ENCODE measurements at places on chromosomes 3 and 15.

DNA sequence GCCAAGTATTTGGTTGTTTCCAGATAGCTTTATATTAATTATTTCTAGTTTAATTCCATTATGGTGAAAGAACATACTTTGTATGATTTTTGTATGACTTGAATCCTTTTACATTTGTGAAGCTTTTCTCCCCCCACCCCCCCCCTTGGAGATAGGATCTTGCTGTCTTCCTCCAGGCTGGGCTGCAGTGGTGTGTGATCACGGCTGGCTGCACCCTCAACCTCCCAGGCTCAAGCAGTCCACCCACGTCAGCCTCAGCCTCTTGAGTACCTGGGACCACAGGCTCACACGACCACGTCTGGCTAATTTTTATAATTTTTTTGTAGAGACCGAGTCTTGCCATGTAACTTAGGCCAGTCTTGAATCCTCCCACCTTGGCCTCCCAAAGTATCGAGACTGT, 29.5 kb downstream of the ARL8B start:
- no peak for DNase-seq

GRCh38 chr3:100789579-100789978, 80.3 kb downstream of the TFG start:
- no peak for DNase-seq

DNA sequence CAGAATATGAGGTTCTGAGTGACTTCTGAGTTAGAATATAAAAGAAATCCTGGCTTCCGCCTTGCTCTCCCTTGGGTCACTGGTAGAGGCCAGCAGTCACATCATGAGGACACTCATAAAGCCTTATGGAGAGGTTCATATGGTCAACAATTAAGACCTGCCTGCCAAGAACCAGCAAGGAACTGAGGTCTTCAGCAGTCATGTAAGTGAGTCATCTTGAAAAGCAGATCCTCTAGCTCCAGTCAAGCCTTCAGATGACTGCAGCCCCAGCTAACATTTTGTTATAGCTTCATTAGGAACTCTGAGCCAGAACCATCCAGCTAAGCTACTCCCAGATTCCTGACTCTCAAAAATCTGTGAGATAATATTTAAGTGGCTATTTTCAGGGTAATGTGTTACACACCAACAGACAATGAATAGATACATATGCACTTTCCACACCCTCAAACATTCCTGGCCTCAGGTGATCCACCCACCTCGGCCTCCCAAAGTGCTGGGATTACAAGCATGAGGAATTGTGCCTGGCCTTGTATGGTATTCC, 447.2 kb downstream of the SHQ1 start:
- no peak for DNase-seq

DNA sequence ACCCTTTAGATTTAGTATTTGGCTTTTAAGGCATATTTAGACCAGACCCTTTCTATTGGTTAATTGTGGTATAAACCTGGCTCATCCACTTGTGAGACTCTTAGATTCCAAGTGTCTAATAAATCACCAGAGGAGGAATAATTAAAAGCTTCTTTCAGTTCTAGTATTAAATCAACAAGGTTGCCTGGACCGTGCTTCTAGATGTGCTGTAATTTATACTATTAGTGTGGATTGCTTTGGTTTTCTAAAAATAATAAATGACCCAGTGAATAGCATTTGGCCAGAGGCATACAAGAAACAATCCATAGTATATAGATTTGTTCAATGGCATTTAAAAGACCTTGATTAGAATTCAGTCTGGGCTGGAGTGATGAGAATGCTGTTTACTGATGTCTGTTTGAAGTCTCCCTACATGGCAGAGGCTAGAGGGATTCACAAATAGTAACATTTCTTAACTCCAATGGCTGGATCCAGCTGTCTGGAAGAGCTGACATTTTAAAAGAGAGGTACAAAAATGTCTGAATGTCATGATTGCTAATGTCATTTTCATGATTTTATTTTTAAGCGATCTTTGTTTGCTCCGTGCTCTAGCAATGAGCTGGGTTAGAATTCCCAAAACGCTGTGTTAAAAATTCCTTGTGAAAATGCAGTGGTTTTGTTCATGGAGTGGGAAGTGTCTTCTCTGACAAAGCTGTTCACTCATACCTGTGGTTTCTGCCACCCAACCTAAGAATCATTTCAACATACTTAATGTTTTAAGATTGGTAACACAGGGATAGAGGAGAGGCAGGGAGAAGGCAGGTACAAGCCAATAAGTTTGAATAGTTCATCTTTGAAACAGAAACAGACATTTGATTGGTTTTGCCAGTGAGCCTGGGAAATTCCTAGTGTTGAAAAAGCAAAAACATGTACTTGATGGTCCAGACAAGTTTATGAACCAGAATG, 89.9 kb downstream of the RBMS3 start:
- no peak for DNase-seq

DNA sequence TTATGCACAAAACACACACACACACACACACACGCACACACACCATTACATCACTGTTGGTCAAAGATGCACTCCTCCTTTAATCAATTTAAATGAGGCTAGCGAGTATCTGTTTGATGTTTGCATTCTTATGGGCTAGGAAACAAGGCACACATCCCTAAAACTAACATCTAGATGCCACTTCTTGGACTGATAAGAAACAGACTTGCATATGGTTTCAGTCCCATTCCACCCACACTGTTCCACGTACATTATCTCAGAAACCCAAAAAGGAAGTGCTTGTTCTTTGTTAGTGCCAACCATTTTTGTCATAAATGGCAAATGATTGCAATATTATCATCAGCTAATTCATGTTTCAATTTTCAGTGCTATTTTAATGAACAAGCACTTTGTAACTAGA, 69.5 kb downstream of the CCR1 start:
- no peak for DNase-seq

- no peak for DNase-seq
These were observed 73.9 kb downstream of the TTBK2 start for GRCh38 chr15:42846647-42847046.

DNA sequence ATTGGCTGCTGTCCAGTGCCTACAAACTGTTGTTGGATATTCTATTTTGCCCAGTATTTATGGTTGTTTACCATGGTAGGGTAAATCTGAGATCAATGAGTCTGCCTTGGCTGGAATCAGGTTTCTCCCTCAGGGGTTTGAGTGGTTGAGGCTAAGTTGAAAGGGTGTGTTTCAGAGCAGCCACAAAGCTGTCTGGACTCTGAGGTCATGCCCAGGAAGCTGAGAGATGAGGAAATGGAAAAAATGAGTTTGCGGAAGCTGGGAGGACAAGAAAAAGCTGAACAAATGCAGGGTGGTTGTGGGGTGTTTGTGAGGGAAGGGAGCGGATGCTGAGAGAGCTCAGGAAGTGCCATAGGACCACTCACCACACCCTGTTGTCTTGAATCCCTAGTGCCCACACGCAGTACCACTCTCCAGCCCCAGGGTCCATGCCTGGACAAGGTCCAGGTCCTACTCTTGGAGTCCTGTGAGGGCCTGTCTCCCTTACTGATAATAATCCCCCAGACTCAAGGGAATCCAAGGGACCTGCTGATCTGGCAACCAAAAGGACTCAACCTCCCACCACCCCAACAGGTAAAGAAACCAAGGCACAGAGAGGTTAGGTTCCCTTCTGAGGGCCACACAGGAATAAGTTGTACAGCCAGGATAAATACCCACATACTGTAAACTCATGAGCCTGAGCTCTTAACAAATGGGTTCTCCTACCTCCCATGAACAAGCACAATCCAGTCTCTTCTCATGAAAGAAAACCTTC, 81.6 kb downstream of the PPCDC start:
- DNase-seq = no peak

GRCh38 chr3:39234651-39235050, 42.3 kb upstream of the XIRP1 start:
- no peak for DNase-seq

DNA sequence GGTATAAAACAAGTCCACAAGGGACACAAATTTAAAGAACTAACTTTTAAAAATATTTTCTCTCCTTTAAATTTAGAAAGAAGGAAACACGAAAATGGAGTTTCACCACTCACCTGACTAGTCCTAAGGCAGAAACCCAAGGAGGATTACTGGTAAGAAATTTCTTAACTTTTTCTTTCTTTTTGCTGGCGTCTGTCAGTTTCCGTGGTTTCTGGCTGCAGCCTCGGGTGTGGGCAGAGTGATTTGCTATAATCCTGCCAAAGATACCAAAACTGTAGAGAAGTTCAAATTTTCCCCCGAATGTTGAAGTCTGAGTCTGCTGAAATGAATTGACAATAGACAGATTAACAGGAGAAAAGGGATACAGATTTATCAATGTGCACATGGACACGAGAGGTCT, 843.6 kb upstream of the ALCAM start:
- DNase-seq = no peak
